Stimulated activated CD8-positive, alpha-beta memory T cell treated with anti-CD3 and anti-CD28 coated beads, Interleukin-7, amount 100 ng/mL, for 1 hour (primary cell): ENCODE measurements at places on chromosomes 7 and 10.

- DNase-seq: no peak
Measured at GRCh38 chr10:104334965-104335650, 3.2 kb downstream of the ITPRIP start.

DNA sequence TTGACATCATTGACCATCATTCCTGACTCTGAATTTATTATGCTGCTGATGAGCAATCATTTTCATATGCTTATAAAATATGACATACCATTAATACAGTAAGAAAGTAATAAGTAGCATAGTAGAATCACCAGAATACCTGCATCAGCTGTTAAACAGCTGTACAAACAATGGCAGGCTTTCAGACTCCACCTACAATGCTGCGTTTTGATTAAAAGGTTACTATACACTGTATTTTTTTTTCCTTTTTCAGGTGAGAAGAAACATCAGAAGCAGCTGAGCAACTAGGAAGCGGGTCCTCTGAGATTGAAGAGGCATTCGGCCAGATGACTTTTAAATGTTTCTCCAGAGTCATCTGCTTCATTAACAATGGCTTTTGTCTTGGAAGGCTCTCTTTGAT, 7.1 kb downstream of the ASNS start:
- DNase-seq: no peak

DNA sequence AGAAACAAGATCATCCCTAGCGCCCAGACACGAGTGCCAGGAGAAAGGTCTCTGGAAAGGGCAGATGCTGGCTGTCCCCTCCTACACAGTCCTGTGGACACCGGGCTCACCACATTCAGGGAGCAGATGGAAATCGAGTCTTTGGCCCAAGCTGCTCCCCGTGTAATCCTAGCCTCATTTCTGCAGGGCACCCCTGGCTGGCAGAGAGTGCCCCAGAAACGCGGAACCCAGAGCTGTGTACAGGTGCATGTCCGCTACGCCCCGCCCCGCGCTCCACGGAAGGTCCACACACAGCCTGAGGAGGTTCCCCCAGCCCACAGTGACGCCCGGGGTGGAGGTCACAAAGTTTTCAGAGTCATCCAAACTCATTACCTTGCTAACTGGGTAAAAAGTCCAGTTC, 202.8 kb downstream of the MAD1L1 start:
- DNase-seq: no peak

DNA sequence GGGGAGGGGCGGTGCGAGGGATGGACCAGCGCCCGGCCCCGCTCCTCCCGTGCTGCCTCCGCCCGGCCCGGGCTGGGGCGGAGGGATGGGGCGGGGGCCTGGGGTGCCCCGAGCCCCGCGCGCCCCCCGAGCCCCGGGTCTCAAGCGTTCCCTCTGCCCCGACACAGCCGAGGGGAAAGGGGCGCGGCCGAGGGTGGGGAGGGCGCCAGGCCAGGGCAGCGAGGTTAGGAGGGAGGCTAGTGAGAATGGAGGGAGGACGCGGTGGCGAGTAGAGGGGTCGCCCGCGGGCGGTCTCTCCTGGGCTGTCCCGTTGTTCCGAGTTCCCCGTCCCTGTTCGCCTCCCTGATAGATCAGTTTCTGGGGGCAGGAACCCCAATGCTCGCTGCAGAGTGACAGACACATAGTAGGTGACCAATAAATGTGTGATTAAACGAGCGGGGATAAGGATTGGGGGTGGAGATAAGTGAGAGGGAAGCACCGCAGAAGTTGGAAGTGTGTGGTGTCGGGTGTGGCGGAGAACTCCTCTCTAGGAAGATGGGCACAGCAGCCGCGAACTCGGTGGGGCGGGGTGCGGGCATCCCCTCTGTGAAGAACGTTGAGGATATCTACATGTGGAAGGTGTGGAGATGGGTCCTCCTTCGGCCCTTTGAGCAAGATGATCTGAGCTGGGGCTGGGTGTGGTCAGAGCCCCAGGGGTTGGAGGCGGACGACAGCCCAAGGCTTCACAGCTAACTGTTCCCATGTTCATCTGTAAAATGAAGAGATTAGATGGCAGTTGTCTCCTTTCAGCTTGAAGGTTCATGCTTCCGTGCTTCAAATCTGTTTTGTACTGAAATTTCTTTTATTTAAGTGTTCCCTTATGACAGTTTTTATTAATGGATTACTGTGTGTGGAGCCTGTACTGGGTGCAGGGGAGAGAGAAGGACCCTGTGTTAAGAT, 580 bp downstream of the ZNF775 start:
- DNase-seq: no peak

DNA sequence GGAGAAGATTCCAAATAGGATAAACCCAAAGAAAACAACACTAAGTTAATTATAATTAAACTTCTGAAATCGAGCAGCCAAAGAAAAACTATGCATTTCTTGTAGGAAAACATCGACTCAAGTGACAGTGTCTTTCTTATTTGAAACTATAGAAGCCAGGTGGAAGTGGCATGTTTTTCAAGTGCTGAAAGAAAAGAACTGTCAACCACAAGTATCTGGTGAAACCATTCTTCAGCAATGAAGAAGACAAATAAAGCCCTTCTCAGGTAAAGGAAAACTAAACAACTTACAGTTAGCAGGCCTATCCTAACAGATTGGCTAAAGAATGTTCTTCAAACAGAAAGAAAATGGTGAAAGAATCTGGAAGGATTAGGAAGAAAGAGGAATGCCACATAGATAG, 71.4 kb upstream of the MSRB2 start:
- no peak for DNase-seq

GRCh38 chr10:86533328-86533727, 11.7 kb upstream of the WAPL start:
- no peak for DNase-seq

- DNase-seq: no peak
Measured at GRCh38 chr7:64359543-64359942, 45.8 kb downstream of the ZNF736 start.

GRCh38 chr7:33192695-33193291, 63.4 kb downstream of the BBS9 start:
- DNase-seq: no peak

DNA sequence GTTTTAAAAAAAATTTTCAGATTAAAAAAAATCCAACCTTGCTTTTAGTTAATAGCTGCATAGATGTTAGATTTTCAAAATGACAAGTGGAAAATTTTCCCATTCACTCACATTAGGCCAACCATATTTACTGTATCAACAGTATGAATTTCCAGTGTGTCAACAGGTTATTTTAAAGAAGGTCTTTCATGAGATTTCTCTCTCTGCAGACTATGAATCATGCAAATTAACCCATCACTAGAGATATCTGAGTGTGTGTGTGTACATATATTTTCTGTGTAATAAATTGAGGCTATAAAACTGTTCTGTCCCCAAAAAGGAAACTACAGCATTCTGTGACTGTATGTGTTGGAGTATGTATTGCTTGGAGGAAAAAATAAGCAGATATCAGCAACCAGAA, 305.6 kb downstream of the ARL4A start:
- DNase-seq: no peak

- DNase-seq: no peak
Measured at GRCh38 chr7:5183155-5183554, 6.9 kb upstream of the WIPI2 start.

DNA sequence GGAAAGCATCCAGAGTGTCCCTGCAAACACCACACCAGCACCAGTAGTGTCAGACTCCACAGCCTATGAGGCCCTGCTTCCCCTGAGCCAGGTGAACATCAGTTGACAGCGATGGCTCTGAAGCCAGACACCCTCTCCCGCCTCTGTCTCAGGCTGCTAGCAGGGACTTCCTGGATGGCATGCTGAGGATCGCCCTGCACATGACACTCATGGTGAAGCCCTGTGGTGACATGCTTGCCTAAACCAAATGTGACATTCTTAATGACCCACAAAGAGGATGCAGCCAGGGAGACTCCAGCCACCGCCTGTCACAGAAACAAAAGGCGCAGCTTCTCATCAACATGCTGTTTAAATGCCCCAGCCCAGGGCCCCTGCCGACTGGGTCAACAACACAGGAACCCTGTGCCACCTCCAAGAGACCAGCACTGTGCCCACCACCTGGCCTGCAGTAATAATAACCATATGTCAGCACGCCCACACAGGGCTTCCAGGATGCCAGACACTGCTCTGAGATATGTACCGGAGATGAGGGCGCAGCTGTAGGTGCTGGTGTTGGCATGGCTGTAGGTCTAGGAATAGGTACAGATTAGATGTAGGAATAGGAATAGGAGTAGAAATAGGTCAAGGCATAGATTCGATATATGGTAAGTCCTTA, 81.3 kb downstream of the GRID1 start:
- no peak for DNase-seq

DNA sequence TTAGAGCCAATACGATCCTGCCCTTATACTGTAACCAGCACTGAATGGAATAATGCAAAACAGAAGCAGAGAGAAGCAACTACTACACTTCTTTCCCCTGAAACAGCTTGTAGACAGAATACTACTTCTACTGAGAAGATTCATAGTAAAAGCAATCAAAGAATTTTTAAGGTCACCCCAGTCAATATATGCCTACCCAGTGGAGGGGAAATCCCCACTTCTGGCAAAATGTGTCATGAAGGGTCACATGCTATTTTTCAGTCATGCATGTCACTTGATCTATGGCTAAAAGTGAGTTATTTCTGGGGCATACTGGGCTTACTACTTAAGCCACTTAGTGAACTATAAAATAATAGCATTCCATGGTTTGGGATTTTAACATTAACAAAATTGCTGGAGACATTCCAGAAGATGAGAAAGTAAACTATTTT, 25.6 kb downstream of the IRF5 start:
- DNase-seq: no peak

DNA sequence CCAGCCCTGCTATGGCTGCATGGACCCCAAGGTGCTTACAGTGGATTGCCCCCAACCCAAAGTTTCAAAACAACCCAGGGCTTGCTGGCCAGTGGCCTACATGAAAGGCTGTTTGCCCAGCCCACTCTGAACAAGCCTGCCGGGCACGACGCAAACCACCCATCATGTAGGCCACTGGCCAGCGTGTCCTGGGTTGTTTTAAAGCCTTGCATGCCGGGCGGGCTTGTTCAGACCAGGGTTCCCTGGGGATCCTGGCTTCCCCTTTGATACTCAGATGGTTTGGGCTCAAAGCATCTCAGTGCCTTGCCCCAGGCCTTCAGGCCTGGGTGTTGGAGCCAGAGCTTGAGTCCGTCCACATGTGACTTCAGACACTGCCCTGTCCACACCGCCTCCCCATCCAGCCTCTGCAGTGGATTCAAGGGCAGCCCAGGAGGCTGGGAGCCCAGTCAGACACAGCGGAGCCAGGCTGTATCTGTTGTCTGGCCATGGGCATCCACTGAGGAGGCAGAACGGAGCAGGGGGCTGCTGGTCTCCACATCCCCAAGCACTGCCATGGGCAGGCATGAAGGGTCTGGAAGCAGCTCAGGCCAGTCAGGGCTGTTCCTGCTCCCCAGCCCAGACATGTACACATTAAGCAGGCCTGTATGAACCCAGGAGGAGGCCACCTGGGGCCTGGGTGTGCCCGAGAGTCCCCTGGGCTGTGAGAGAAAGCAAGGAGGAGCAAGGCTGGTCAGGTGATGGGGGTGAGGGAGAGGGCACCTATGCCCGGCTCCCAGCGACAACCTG, 4.0 kb upstream of the ADIRF start:
- no peak for DNase-seq

DNA sequence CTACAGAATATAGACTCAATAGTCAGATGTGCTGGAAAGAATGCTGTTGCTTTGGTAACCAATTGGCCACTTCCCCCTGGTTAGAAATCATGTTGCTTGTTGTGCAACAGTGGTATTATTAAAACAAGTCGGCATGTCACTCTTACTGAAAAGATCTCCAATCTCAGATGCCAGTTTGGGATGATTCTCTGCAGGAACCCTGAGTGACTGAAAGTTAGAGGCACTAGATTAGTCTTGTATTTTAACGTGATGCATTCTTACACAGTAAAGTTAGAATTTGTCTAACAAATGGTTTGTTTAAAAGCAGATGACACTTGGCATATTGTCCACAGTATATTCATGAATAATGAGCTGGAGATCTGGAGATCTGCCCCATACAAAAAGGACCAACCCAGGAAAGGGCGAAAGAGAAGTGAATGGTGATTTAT, 287.6 kb downstream of the TWIST1 start:
- DNase-seq: no peak

DNA sequence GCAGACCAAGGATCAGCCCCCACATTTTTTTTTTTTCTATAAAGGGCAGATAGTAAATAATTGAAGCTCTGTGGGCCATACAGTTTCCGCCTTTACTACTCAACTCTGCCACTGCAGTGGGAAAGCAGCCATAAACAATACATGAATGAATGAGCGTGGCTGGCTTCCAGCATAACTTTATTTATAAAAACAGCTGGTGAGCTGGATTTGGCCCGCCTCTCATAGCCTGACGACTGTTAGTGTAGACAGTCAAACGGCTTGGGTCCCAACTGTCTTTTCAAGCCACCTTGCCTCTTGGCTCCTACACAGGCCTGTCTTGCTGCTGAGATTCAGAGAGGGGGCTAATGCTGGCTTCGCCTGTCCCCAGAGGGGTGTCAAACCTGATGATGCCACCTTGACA, 169.8 kb upstream of the GPR26 start:
- no peak for DNase-seq

DNA sequence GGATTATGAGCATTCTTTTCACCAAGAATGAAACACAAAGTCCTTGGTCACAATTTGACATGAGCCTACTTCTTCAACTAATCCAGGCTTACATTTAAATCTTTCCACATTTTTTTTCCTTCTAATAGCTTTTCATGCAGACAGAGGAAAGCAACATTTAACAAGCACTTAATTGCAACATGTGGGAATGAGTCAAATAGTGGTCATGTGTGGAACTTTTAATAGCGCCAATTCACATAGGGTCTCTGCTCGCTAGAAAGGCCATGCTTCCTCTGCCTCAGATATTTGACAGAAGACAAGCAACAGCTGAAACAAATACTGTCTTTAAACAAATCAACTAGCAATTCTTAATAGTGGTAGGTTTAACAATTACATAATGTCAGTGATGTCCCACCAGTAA, 285.9 kb upstream of the ETV1 start:
- no peak for DNase-seq

- no peak for DNase-seq
Measured at GRCh38 chr10:3036155-3037021, 31.0 kb upstream of the PFKP start.

GRCh38 chr10:30803892-30804322, 174.4 kb upstream of the LYZL2 start:
- no peak for DNase-seq

- no peak for DNase-seq
Measured at GRCh38 chr10:84184517-84184916, 9.8 kb upstream of the CDHR1 start.

DNA sequence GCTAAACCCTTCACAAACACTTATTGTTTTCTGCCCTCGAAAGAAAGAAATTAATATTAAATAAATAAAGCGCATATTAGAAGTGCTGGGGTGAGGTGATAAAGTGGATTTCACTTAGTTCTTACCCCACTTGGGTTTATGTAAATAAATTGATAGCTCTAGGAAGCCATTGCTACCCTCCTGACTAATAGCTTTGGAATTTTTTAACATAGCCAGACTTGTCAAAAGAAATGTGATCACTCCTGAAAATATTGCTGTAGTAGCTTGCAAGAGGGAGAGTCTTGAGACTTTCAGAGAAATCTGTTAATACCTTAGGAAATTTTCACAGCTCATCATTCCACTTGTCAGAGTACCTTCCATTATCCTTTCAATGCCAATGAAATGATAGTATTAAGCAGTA, 7.6 kb downstream of the ARL5B start:
- no peak for DNase-seq
